ENCODE measurements at places on chromosomes 2 and 18. TPM values are rescaled to one million over a fixed set of nuclear protein-coding genes. Genes with fewer than 3 reads are reported as not detected.

Gene LANCL1
- 56.1 TPM for total RNA-seq

Gene PROKR1
- not detected for total RNA-seq

Gene C2orf80
- not detected for total RNA-seq

Gene GPAT2
- total RNA-seq: 3.9 TPM

Gene CCDC74A
- 5.9 TPM for total RNA-seq

Gene RBM44
- 0.17 TPM for total RNA-seq

Gene CFAP65
- total RNA-seq: not detected

Gene TCF7L1
- total RNA-seq: 0.83 TPM

Gene MC5R
- total RNA-seq: not detected

Gene SALL3
- total RNA-seq: not detected

Gene FN1
- 3,444 TPM for total RNA-seq

Data from fibroblast of lung (primary cell).